ENCODE measurements at places on chromosomes 4 and X.

GRCh38 chr4:159220353-159220752 lies 117.5 kb downstream of the RAPGEF2 start:
- no peak overlapping the region for H3K27ac ChIP-seq
- DNase-seq: no peak
- no peak overlapping the region for H3K4me3 ChIP-seq
- H3K4me1 ChIP-seq: peaks cover 19% of the 10 kb centered on the region
- no peaks in the 10 kb centered on the region for H3K36me3 ChIP-seq
- H3K27me3 ChIP-seq: no peaks in the 10 kb centered on the region

GRCh38 chr4:16117164-16117563 lies 33.3 kb upstream of the PROM1 start:
- peaks cover 46% of the 10 kb centered on the region for H3K27me3 ChIP-seq
- H3K27ac ChIP-seq: no peak overlapping the region
- no peak overlapping the region for H3K4me3 ChIP-seq
- H3K36me3 ChIP-seq: no peaks in the 10 kb centered on the region
- no peaks in the 10 kb centered on the region for H3K4me1 ChIP-seq

DNA sequence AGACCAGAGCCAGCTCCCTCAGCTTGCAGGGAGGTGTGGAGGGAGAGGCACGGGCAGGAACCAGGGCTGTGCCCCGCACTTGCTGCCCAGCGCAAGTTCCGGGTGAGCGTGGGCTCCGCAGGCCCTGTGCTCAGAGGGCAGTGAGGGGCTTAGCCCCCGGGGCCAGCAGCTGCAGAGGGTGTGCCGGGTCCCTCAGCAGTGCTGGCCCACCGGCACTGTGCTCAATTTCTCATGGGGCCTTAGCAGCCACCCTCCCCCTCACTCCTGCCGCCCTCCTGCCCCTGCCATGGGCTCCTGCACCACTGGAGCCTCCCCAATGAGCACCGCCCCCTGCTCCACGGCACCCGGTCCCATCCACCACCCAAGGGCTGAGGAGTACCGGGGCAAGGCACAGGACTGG lies 104.6 kb upstream of the SRD5A3 start:
- no peak overlapping the region for H3K4me3 ChIP-seq
- no peak overlapping the region for H3K27ac ChIP-seq
- no peak for DNase-seq
- no peaks in the 10 kb centered on the region for H3K36me3 ChIP-seq
- no peaks in the 10 kb centered on the region for H3K4me1 ChIP-seq

DNA sequence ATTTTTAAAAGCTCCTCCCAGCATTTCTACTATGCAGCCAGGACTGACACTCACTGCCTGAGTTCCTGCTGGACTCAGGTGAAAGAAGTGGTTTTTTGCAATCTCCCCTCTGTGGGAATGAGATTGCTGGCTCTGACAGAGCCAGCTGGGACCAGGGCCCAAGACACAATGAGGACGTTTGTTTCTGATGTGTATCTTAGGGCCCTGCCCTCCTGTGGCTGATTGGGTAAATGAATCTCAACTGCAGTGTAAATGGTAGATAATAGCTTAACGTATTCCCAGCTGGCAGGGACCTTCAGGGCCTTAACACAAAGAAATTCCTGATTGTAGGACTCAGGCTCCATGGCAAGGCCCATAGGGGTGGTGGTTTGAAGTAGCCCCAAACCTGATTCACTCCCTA lies 85.8 kb upstream of the PRPS1 start:
- no peaks in the 10 kb centered on the region for H3K4me1 ChIP-seq
- no peaks in the 10 kb centered on the region for H3K27me3 ChIP-seq
- H3K4me3 ChIP-seq: no peak overlapping the region
- no peak for DNase-seq
- no peak overlapping the region for H3K27ac ChIP-seq

DNA sequence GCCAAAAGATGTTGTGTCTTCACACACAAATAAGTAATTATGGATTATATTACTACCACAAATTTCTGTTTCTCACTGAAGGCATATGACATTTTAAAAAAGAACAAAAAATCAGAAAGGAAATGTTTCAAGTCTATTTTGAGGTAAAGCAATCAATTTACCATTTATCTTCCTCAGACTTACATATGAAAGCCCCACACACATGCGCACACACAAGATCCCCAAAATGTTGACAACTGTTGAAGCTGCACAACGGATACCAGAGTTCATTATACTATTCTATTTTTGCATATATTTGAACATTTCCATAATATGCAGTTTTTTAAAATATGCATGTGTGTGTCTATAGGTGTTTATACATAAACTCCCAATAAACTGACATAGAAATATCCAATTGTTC lies 2.7 kb downstream of the LRBA start:
- H3K4me3 ChIP-seq: peak overlapping the region; percentile 99
- no peak for DNase-seq

DNA sequence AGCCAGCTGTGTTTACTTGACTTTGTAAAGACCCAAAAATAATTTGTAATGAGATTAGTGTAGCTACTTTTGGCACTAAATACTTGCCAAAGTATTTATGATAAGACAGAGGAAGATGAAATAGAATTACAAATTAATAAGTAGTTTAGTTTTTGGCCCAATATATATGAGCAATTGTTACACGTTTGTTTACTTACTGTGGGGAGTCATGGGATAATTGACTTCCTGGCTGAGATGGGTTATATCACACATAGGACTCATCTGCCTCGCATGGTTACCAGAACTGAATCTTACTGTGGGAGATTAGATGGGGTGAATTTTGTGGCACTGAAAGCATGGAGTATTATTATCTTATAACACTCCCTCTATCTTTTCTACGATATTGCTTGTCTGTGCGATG lies 66.6 kb downstream of the INTS12 start:
- H3K27ac ChIP-seq: no peak overlapping the region
- H3K4me1 ChIP-seq: no peaks in the 10 kb centered on the region
- no peak overlapping the region for H3K4me3 ChIP-seq
- DNase-seq: no peak
- H3K36me3 ChIP-seq: no peaks in the 10 kb centered on the region
- H3K27me3 ChIP-seq: peaks cover 19% of the 10 kb centered on the region

GRCh38 chr4:186621959-186622553 lies 66.7 kb upstream of the MTNR1A start:
- no peak overlapping the region for H3K27ac ChIP-seq
- no peaks in the 10 kb centered on the region for H3K36me3 ChIP-seq
- H3K27me3 ChIP-seq: peaks cover 9% of the 10 kb centered on the region
- H3K4me3 ChIP-seq: no peak overlapping the region
- DNase-seq: no peak

- peak overlapping the region; percentile 68 for H3K27ac ChIP-seq
- peaks cover 64% of the 10 kb centered on the region for H3K36me3 ChIP-seq
- H3K27me3 ChIP-seq: no peaks in the 10 kb centered on the region
- H3K4me1 ChIP-seq: peaks cover 70% of the 10 kb centered on the region
These were observed 15.9 kb downstream of the KLF3 start for GRCh38 chr4:38679921-38680320.

DNA sequence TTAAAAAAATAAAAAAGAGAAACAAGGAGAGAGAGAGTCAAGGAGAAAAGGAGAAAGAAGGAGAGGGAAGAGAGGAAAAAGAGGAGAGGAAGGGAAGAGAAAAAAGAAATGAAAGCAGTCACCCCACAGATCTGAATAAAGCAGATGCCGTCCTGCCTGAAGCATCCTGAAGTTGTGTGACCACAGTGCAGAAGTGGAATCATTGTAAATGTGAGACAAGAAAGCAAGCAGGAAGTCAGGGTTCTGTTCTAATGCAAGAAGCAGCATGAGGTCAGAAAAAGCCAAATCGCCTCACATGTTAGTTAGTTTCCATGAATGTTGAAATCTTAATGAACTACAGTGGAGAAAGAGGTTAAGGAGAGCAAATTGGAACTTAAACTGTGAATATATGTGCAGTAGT lies 692.5 kb downstream of the CENPC start:
- no peaks in the 10 kb centered on the region for H3K27me3 ChIP-seq
- H3K4me1 ChIP-seq: no peaks in the 10 kb centered on the region
- no peak overlapping the region for H3K4me3 ChIP-seq
- no peak overlapping the region for H3K27ac ChIP-seq

GRCh38 chrX:70352496-70352895 lies 62.6 kb downstream of the KIF4A start:
- no peaks in the 10 kb centered on the region for H3K4me1 ChIP-seq
- H3K27me3 ChIP-seq: no peaks in the 10 kb centered on the region
- H3K36me3 ChIP-seq: peaks cover 1% of the 10 kb centered on the region
- no peak overlapping the region for H3K4me3 ChIP-seq
- no peak for DNase-seq

DNA sequence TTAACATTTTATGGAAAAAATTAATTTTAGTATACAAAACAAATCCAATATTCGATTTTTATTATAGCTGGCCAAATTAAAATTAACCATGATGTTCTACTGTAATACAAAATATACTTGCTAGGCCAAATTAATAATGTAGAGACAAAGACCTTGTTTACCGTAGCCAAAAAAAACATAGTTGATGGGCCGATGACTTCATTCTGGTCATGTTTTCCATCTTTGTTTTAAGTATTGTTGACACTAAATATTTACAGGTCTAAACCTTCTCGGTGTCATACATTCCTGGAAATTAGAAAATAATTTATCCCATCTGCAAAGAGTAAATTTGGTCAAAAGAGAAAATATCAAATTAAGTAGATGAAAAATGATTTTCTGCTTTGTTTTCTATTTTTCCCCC lies 698.5 kb downstream of the GRID2 start:
- no peaks in the 10 kb centered on the region for H3K4me1 ChIP-seq
- no peak for DNase-seq
- H3K27me3 ChIP-seq: no peaks in the 10 kb centered on the region
- H3K27ac ChIP-seq: no peak overlapping the region
- H3K36me3 ChIP-seq: no peaks in the 10 kb centered on the region
- H3K4me3 ChIP-seq: no peak overlapping the region

- H3K4me1 ChIP-seq: no peaks in the 10 kb centered on the region
- DNase-seq: no peak
- no peak overlapping the region for H3K27ac ChIP-seq
- no peak overlapping the region for H3K4me3 ChIP-seq
These were observed 76.6 kb downstream of the TBC1D9 start for GRCh38 chr4:140679576-140679975.

DNA sequence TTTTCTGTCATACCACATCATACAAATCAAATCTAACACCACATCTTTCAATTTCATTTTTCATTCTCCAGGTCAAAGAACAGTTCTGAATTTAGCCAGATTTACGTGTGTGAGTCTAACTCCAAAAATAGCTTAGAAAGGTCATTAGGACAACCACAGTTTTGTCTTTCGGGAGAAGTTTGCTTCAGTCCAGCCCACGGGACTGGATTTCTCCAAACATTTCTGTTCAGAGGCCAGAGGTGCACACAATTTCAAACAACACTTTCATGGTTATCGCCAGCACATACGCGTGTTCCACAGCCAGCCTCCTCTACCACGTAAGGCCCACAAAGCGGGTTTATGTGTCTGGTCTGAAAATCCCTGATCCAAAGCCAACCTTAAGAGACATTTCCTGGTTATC lies 65.9 kb downstream of the VEGFC start:
- no peaks in the 10 kb centered on the region for H3K4me1 ChIP-seq
- no peaks in the 10 kb centered on the region for H3K27me3 ChIP-seq
- DNase-seq: no peak

DNA sequence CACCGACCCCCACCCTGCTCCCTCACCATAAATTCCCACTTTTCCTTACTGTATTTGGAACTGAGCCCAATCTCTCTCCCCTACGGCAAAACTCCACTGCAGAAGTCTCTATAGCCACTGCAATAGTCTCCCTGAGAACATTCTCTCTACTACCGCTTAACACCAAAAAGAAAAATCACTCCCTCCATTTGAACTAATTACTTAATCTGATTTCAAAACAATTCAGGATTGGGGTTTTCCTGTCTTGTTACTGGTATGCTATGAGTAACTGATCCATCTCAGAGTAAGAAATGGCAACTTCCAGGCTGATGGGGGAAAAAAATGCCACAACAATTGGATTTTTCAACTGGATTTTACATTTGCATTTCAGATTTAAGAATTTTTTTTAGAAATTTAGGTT lies 5.8 kb downstream of the PAPSS1 start:
- peaks cover 28% of the 10 kb centered on the region for H3K4me1 ChIP-seq
- H3K4me3 ChIP-seq: no peak overlapping the region
- peaks cover 6% of the 10 kb centered on the region for H3K36me3 ChIP-seq
- H3K27ac ChIP-seq: no peak overlapping the region

- H3K27ac ChIP-seq: peak overlapping the region; percentile 42
- DNase-seq: no peak
These were observed 169.6 kb downstream of the RAPGEF2 start for GRCh38 chr4:159272273-159273140.

DNA sequence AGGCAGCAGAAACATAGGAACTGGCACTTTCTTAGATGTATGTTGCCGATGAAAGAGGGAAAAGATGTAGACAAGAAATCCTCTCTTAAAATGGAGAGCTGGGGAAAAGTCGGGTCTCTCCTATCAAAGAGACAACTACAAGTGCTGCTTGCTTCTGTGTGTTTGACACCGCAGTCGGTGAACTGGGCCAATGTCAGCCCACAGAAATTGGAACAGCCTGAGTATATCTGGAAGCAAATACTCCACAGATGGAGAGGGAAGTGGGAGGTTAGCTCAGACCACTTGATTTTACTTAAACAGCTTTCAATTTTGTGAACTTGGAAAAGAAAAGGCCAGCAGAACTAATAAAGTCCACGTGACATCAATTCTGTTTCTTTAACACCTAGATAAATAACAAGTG lies 230.9 kb upstream of the FAT1 start:
- no peaks in the 10 kb centered on the region for H3K4me1 ChIP-seq
- H3K36me3 ChIP-seq: no peaks in the 10 kb centered on the region
- no peak overlapping the region for H3K27ac ChIP-seq
- H3K4me3 ChIP-seq: no peak overlapping the region

DNA sequence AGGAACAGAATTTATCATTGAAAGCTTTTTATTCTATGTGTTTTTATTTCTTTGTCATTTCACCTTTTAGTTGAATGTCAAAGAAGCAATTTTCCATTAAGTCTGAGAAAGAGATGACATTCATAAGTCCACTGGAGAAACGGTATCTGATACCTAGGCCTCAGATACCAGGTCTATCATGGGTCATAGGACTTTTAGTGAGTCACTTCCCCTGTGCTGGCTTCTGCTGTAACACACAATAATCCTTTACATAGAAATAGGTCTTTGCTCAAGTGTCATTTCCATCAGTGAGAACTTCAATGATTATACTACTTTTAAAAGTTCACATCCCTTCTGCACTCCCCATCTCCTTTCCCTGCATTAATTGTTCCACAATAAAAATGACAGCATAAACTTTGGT lies 125.5 kb upstream of the ARMCX2 start:
- no peaks in the 10 kb centered on the region for H3K36me3 ChIP-seq
- no peaks in the 10 kb centered on the region for H3K27me3 ChIP-seq

DNA sequence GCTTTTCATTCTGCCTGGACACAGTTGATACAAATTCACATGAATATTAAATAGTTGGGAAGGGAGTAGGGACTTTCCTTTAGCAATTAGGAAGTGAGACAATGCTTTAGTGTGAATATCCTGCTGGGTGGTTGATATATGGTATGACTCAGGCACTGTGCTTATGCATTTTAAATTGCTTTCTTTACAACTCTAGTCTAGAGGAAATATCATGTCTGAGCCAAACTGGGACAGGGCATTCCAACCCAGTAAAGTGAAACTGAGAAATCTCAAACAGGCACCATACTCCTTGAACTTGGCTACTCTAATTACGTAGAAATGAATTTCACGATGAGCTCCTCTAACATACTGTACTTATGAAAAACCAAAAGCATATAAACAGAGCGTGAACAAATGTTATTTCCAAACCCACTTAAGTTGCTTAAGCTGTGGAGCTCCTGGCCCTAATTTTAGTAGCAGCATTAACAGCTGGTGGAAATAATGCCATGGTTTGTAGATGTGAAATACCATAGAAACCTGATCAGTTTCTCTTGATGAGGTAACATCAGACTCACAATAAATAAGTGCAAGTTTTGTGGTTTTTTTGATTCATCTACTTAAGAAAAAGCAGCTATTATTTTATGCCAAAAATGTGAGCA lies 242.9 kb upstream of the GK2 start:
- H3K27me3 ChIP-seq: no peaks in the 10 kb centered on the region
- no peak for DNase-seq
- no peak overlapping the region for H3K4me3 ChIP-seq
- no peaks in the 10 kb centered on the region for H3K36me3 ChIP-seq
